ENCODE measurements at places on chromosomes 16 and 17.
A peak's percentile ranks its signal among the peaks of the same experiment; 100 is the strongest.

GRCh38 chr16:80702696-80703095 lies 101.7 kb downstream of the CDYL2 start:
- DNase-seq = no peak

DNA sequence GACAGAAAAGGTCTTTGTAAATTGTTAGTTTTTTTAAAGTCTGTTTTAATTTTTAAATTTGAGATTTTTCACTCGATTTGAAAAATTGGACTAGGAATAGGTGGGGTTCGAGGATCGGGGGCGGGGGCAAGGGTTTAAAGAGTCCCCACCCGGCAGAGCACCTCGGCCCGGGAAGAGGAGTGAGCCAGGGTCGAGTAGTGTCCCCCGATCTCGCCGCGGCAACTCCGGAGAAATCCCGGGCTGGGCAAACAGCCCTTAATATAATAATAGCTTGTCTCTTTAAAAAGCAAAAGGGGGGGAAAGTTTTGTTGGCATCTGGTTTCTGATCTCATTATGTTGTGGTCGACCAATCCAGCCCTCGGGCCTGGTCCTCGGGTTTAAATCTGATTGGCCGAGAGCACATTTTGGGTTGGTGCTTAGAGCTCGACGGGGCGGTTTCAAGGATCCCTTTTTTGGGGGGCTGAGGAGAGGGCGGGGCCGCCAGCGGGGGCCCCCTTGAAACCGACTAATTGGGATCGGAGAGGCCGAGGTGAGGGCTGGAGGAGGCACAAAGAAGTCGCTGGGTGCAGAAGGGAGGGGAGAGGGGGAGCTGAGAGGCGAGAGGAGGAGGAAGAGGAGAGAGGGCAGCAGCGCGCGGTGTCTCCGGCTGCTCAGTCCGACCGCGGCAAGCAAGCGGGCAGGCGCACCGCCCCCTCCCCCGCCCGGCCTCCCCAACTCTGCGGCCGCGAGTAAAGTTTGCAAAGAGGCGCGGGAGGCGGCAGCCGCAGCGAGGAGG lies at the start of gene FZD2:
Gene FZD2 (plus strand): TSS at position 653 of the 775 bp plus-strand sequence. CDS start 205 bp downstream, outside the sequence.
- no peak for DNase-seq

- DNase-seq = no peak
These were observed 37.6 kb downstream of the RNF112 start for GRCh38 chr17:19448341-19449268.

- DNase-seq = peak; percentile 13
These were observed 47.3 kb downstream of the SMPD3 start for GRCh38 chr16:68400924-68401460.

DNA sequence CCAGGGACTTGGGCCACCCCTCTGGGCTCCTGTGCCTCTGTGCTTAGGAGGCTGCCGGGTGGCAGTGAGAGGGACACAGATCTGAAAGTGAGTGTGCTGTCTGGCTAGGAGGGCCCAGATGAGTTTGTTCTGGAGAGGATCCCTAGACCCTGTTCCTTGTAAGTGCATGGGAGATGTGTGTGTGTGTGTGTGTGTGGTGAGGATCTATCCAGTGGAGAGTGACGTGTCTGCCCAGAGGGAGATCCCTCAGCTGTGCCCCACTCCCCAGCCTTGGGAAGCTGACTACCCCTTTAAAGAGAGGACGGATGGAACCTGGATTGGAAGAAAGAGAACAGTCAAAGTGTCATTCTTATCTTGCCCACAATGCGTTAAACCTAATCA lies 25.5 kb upstream of the CDC42EP4 start:
- DNase-seq = no peak

DNA sequence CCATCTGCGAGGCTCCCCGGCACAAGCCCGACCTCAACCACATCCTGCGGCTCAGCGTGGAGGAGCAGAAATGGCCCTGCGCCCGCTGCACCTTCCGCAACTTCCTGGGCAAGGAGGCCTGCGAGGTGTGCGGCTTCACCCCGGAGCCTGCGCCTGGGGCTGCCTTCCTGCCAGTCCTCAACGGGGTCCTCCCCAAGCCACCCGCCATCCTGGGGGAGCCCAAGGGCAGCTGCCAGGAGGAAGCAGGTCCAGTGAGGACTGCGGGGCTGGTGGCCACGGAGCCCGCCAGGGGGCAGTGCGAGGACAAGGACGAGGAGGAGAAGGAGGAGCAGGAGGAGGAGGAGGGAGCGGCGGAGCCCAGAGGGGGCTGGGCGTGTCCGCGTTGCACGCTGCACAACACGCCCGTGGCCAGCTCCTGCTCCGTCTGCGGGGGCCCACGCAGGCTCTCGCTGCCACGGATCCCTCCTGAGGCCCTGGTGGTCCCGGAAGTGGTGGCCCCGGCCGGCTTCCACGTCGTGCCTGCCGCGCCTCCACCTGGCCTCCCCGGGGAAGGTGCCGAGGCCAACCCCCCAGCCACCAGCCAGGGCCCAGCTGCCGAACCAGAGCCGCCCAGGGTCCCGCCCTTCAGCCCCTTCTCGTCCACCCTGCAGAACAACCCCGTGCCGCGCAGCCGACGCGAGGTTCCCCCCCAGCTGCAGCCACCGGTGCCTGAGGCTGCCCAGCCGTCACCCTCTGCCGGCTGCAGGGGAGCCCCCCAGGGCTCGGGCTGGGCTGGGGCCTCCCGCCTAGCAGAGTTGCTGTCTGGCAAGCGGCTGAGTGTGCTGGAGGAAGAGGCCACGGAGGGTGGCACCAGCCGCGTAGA lies 13.1 kb upstream of the PRR35 start:
- DNase-seq = peak; percentile 57

- DNase-seq = peak; percentile 76
These were observed 105.1 kb downstream of the CHD9 start for GRCh38 chr16:53159781-53160436.

DNA sequence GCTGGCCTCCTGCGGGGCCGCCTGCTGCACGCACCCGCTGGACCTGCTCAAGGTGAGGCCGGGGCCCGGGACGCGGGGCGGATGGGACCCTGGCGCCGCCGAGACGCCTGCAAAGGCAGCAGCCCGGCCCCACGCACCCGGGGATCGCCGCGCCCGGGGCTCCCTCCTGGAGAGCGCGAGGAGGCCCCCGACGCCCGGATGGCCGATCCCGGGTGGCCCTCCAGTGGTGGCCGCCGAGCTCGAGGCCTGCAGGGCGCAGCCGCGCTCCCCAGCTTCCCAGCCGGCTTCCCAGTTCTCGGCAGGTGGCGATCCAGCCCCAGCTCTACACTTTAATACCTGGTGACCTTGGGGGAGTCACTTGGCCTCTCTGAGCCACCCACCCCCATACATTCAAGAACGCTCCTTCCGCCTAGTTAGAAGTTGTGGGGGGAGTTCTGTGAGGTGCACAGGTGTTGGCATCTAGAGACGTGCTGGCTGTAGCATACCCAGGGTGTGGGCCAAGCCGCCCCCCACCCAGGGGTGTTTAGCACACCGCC lies 452 bp downstream of the SLC25A10 start:
- no peak for DNase-seq

GRCh38 chr17:67374329-67375053 lies 2.6 kb upstream of the PITPNC1 start:
- DNase-seq = peak; percentile 84

- no peak for DNase-seq
These were observed 41.1 kb downstream of the ZNRF1 start for GRCh38 chr16:75039941-75040340.

GRCh38 chr16:23909792-23910418 lies 74.1 kb downstream of the PRKCB start:
- DNase-seq = no peak

GRCh38 chr17:61574542-61575351 lies 16.3 kb downstream of the NACA2 start:
- no peak for DNase-seq

- DNase-seq = peak; percentile 12
These were observed 44.9 kb upstream of the ERN1 start for GRCh38 chr17:64174686-64175456.

GRCh38 chr16:49619811-49620157 lies 236.1 kb downstream of the ZNF423 start:
- DNase-seq = no peak

DNA sequence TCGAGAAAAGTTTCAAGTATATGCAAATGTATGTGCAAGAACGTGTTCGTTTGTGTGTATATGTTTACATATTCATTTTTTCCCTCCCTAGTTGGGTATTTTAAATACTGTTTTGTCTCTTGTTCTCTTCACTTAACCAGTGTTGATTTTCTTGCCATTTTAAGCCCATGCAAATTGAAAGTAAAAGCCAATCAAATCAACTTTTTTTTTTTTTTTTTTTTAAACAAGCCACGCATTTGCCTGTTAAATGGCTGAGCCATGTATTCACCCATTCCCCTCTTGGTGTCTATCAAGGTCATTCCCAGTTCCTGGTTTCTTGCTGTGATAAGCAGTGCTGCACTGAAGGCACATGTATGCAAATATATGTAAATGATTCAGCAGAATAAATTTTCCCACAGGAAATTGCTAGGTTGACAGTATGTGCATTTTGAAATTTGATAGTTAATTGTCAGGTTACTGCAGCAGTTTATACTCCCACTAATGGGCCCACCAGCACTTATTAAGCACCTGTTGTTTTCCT lies 12.2 kb downstream of the ABCC1 start:
- no peak for DNase-seq

DNA sequence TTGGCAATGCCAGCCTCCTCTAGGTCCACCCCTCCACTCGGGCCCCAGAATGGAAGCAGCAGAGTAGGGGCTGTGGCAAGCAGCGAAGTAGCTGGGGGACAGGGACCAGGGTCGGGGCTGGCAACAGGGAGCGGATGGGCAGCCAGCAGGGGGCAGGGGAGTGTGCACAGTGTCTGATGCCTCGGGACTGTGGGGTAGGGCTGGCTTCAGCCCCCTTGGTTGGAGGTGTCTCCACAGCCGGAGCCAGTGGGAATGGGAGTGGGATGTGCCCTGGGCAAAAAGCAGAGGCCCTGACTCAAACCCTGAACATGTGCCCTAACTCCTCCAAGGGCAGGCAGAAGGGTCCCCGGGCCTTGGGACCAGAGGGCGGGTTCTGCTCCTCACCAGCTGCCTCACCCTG lies 18.5 kb upstream of the ARHGAP27 start:
- DNase-seq = no peak

- DNase-seq = peak; percentile 15
These were observed 388.0 kb downstream of the SEC14L1 start for GRCh38 chr17:77528516-77529327.

Data from CD4-positive, alpha-beta T cell (primary cell).